ENCODE measurements at places on chromosomes 7 and 10. TPM values are rescaled to one million over a fixed set of nuclear protein-coding genes. Genes with fewer than 3 reads are reported as not detected.

The CYREN gene
- polyA plus RNA-seq, result 36.3 TPM

The HYCC1 gene
- 43.6 TPM for polyA plus RNA-seq

The EFCAB10 gene
- 50.9 TPM for polyA plus RNA-seq

DNA sequence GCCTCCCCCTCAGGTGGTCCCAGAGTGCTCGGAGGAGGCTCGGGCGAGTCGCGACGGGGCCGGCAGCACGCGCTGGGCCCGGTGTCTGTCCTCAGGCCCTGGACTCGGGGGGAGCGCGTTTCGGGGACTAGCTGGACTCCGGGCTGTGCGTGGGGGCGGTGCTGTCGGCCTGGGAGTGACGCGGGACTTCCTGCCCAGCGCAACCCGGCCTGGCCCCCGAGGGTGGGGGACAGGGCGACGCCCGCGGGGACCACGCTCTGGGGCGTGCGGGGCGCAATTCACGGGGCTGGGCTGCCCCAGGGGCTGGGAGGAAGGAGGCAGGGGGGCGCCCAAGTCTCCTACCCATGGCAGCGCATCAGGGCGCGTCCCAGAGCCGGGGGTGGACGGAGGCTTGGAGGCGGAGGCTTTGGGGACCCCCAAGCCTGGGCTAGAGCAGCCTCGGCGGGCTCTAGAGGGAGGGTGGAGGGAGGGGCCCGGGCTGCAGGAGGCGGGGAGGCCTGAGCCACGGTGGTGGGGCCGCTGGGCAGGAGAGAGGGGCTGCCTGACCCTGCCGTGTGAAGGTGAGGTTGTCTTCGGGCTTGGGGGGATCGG, 2.3 kb upstream of the VENTX start:
- no peak for DNase-seq

GRCh38 chr10:61160253-61160652, 216.3 kb upstream of the RHOBTB1 start:
- DNase-seq, result no peak

DNA sequence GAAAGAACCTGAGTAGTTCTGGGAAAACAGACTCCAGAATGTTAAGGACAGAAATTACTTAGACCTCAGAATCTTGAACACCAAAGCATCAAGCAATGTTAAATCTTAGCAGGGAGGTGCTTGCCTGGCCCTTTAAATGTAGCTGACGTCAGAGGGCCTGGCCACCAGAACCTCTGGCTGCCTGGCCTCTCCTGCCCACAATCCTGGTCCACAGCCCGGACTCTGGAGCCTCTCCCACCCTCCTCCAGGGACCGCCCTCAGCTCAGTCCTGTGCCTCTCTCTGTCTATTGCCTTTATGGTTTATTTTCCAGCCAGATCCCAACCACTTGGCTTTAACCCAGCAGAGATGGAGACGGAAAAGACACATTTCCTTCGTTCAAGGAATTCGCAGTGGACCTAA, 42.2 kb upstream of the EGR2 start:
- DNase-seq, result peak; percentile 21

The ELMO1 gene
- polyA plus RNA-seq, result 12.9 TPM
